ENCODE measurements at places on chromosomes 1 and 21.

GRCh38 chr1:225253784-225254183 lies 174.1 kb downstream of the LBR start:
- no peak for DNase-seq

GRCh38 chr1:153540394-153541361 lies at the start of gene S100A5:
TSS of gene S100A5 (minus strand) at chr1:153540934. CDS start at chr1:153540191, 743 bp downstream.
- no peak for DNase-seq

GRCh38 chr21:34885125-34885524 lies 164.0 kb downstream of the RUNX1 start:
- DNase-seq, result no peak

GRCh38 chr21:38955495-38955894 lies 149.8 kb downstream of the ETS2 start:
- no peak for DNase-seq

GRCh38 chr1:205488074-205488723 lies 16.3 kb upstream of the CDK18 start:
- peak; percentile 80 for DNase-seq

- DNase-seq, result peak; percentile 21
These were observed 2.8 kb downstream of the MYCL start for GRCh38 chr1:39898648-39899603.

DNA sequence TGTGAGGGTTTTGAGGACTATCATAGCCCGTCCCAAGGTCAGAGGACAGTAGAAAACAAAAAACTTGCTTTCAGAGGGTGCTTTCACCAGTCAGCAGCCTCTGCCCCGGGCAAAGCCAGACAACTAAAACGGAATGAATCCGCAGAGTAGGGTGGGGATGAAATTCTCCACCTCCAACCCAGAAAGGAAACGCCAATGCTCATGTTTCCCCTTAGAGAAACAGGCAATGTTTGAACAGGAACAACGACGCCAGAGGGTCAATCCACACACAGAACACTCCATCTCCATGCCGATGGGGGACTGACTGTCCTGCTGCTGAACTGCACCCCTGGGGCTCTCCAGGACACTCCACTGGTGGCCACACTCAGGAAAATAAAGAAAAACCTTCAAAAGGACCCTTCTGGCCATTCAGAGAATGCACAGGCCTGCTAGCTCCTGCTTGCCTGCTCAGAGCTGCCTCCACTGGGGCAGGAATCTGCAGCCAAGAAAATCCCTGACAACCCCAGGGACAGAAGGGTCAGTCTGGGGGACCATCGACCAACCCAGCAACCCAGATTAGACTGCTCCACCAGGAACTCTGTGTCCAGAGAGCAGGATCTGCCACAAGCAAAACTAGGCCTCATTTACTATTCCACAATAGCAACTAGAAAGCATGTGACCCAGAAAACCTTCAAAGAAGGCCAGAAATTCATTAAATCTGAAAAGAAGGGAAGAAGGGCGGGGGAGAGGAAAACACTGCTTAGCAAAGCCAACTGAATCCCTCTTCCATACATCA lies 116.0 kb downstream of the TOMM20 start:
- no peak for DNase-seq

- DNase-seq, result no peak
These were observed 181.3 kb downstream of the KCTD3 start for GRCh38 chr1:215748431-215748830.

DNA sequence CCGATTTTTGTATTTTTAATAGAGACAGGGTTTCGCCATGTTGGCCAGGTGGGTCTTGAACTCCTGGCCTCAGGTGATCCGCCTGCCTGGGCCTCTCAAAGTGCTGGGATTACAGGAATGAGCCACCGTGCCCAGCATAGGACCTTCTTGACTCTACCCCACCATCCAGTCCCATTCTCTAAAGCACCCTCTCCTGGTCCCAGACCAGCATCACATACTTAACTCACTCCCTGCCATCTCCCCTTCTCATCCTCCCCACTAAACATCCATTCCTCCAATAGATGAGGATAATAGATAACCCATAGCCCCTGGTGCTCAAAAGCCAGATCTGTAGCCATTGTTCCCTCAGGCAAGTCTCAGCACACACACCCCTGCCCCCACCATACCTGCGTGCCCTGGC lies 2.1 kb downstream of the ENTREP3 start:
- DNase-seq, result no peak

GRCh38 chr1:10904396-10905358 lies 107.8 kb upstream of the TARDBP start:
- DNase-seq, result no peak

DNA sequence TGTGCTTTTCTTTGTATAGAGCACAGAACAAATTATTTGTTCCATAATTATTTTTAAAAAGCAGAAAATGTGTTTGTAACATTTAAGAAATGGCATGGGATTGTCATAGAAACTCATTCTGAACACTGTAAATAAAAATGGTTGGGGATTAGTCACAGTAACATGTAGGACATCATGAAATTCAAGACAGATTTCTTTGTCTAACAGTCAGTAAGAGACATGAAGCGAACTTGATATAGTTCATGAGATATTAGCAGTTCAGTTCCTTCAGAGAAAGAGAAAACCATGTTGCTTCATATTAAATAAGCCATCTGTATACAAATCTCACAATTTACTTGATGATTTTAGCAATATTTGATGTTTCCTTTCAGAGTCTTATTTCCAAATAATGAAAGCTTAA lies 19.7 kb downstream of the NFIA start:
- DNase-seq, result no peak

DNA sequence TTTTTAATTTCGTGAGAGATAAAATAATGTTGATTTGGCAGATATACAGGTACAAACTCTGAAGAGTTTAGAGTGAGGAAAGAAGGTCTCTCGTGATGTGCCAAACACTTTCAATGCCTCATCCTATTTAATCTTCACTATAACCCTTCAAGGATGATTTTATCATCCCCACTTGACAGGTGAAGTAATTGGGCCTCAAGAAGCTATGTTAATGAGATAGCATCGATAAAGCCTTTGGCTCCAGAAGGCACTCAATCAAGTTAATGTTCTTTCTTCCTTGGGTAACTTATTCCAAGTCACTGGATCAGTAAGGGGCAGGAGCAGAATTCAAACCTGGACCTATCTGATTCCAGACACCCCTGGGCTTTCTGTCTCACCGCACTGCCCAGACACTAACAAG lies 7.2 kb downstream of the LMOD1 start:
- no peak for DNase-seq

DNA sequence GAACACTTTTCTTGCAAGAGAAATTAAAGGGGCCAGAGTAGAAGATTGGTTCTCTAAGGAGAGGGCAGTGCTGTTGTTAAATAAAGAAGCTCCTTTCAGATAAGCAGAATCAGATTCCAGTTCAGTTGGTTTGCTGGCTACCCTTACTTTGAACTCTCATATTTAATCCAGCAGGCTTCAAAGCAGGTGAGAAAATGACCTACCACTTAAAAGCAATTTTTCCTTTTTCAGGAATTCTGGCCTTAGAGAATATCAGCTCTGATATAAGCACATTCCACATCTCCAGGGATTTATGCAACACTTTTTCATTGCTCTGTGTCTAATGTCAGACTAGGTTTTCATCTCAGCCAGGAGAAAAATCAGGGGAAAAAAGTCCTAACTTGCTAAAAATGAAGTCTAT lies 28.7 kb downstream of the WNT2B start:
- no peak for DNase-seq

- no peak for DNase-seq
These were observed 6.6 kb upstream of the TMEM51 start for GRCh38 chr1:15146971-15147376.

GRCh38 chr1:204213668-204214662 lies at the start of gene GOLT1A:
TSS of gene GOLT1A (minus strand) at chr1:204213988. CDS start at chr1:204213906, 82 bp downstream.
- DNase-seq, result peak; percentile 50

- DNase-seq, result no peak
These were observed 6.4 kb downstream of the CHODL start for GRCh38 chr21:18251065-18251464.

GRCh38 chr1:7322283-7322785 lies 448.8 kb upstream of the VAMP3 start:
- DNase-seq, result no peak

DNA sequence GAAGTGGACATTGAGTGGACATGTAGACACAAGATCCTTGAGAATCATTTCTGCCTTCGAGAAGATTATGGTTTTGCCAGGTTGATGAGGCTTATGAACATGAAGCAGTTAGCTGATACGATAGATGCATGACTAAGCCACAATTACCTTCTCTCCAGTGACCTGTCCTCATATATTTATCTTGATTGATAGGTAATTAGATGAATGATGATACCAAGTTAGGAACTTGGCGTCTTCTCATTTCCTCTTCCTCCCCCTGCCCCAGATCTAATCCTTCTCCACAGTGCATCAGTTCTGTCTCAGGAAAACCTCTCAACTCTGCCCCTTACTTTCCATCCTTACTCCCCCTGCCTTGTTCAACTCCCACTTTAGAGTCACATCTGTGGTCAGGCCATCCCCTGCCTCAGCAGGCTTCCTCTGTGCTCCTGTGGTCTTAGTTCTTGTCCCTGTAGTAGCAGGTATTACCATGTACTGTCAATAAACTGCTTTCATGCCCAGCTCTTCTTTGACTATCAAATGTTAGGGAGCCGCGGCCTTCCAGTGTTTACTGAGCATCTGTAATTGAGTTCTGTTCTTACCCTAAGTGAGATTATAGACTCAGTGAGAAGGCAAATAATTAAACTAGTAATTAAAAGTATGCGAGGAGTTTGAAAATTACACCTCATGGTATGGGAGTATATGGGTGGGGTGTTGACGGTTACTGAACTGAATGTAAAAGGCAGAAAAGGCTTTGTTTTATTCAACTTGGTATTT lies 5.1 kb downstream of the ST6GALNAC3 start:
- DNase-seq, result no peak

- DNase-seq, result peak; percentile 30
These were observed 13.6 kb downstream of the FAM177B start for GRCh38 chr1:222750651-222751050.

DNA sequence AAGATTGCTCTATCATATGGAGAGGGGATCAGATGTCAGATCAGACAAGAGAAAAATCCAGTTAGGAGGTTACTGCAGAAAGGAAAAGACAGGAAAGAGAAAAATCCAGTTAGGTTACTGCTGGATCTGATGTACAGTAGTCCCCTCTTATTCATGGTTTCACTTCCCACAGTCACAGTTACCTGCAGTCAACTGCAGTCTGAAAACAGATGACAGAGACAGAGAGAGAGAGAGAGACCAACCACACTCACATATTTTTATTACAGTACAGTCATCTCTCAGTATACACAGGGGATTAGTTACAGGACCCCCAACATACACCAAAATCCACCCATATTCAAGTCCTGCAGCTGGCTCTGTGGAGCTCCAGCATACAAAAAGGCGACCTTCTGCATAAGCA lies 29.3 kb downstream of the NUP133 start:
- peak; percentile 20 for DNase-seq

- no peak for DNase-seq
These were observed 362.5 kb upstream of the ADAMTS5 start for GRCh38 chr21:27329255-27329851.

DNA sequence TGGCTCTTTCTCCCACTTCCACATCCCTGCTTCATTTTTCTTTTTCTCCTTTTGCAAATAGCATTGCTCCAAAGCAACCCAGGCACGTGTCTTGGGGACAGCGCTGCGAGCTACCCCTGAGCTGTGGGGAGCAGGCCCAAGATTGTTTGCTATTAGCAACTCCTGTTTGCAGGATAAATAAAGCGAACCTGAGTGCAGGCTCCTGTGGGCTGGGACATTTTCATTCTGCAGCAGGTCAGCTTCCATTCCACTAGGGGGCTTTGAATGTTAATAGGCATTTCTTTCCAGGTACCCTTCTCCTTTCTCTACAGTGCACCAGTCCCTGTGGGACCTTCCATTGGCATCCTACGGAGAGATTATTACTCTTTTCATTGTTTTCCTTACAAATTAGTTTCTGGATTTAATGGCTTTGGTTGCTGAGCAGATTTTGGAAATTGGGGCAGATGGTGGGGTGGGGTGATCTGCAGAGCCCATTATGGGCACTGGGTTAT lies 54.0 kb downstream of the OLFML3 start:
- DNase-seq, result peak; percentile 8

GRCh38 chr1:230517326-230517725 lies 91.2 kb upstream of the PGBD5 start:
- DNase-seq, result no peak

DNA sequence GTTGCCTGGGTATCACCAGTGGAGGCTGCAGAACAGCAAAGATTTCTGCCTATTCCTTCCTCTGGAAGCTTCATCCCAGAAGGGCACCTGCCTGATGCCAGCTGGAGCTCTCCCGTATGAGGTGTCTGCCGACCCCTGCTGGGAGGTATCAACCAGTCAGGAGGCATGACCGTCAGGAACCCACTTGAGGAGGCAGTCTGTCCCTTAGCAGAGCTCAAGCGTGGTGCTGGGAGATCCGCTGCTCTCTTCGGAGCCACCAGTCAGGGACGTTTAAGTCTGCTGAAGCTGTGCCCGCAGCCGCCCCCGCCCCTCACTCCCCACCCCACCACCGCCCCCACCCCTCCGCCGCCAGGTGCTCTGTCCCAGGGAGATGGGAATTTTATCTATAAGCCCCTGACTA lies 23.1 kb upstream of the HFM1 start:
- DNase-seq, result no peak

GRCh38 chr1:216293683-216294082 lies 129.6 kb downstream of the USH2A start:
- DNase-seq, result no peak

DNA sequence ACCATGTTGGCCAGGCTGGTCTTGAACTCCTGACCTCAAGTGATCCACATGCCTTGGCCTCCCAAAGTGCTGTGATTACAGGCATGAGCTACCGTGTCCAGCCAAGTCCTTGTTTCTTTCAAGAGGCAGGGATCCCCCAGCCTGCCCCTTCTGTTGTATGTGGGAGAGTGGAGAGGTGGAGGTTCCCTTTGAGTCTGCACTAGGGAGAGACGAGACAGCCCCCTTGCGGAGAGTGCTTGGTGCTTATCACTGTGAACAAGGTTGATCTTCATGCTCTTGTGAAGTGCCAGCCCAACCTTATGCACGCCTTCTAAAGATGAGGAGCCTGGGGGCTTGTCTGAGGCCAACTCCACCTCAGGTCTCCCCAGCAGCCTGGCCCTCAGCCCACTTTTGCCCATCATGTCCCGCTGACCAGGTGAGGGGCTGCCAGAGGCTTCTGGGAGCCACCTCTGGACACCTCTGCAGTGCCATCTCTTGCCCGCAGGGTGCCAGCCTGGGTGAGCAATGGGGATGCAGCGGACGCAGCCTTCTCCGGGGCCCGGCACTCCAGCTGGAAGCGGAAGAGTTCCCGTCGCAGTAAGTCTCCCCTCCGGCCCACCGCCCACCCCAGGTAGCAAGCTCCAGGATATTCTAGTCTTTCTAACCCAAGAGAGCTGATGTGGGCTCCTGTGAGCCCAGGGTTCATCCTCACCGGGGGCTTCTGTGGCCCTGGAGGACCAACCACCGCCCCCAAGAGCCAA lies 62.3 kb downstream of the ARHGEF10L start:
- DNase-seq, result no peak

GRCh38 chr1:202599669-202600431 lies 110.4 kb downstream of the SYT2 start:
- DNase-seq, result peak; percentile 57

DNA sequence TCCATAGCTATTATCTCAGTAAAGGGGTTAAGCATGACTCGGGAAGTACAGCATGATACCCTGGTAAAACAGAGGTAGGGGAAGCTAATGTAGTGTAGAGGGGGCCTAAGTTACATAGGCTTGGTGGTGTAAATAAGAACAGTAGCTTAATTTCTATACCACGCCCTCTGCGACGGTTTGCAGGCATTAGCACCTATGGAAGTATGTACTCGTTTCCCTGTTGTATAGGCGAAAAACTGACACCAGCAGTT lies 470 bp upstream of the NAXE start:
- no peak for DNase-seq
